ENCODE measurements at places on chromosomes 13 and 19. TPM values are rescaled to one million over a fixed set of nuclear protein-coding genes. Genes with fewer than 3 reads are reported as not detected.

GRCh38 chr13:29125934-29126424 is 305.8 kb downstream of the MTUS2 start:
- DNase-seq = no peak
- no peak overlapping the region for H3K4me3 ChIP-seq
- no peaks in the 10 kb centered on the region for H3K4me1 ChIP-seq
- no peaks in the 10 kb centered on the region for H3K27me3 ChIP-seq
- no peaks in the 10 kb centered on the region for H3K36me3 ChIP-seq

DNA sequence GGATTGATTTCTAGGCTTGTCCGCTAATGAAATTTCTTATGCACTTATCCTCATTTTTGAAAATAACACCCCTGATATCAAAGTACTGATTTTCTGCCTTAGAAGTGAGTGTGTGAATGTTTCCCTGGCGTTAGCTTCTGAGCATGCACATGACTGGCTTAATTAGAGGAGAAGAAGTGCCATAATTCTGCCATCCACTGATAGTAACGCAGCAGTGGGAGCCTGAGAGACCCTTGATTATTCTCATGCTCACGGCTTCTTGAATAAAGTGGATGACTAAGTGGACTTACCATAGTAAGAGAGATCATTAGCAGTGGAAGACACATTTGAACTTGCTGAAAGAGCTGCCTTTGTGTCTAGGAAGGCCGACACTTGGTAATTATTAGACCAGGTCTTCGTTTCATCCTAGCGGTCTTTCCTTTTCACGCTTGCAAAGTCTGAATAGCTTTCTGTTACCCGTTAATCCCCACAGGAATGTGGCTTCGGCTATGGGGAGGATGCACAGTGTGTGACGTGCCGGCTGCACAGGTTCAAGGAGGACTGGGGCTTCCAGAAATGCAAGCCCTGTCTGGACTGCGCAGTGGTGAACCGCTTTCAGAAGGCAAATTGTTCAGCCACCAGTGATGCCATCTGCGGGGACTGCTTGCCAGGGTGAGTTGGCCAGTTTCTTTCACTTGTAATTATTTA is 45.3 kb downstream of the TNFRSF19 start:
- no peak for DNase-seq
- no peaks in the 10 kb centered on the region for H3K27me3 ChIP-seq
- H3K27ac ChIP-seq = no peak overlapping the region
- no peaks in the 10 kb centered on the region for H3K36me3 ChIP-seq

The RUBCNL gene
- total RNA-seq = 18.3 TPM

DNA sequence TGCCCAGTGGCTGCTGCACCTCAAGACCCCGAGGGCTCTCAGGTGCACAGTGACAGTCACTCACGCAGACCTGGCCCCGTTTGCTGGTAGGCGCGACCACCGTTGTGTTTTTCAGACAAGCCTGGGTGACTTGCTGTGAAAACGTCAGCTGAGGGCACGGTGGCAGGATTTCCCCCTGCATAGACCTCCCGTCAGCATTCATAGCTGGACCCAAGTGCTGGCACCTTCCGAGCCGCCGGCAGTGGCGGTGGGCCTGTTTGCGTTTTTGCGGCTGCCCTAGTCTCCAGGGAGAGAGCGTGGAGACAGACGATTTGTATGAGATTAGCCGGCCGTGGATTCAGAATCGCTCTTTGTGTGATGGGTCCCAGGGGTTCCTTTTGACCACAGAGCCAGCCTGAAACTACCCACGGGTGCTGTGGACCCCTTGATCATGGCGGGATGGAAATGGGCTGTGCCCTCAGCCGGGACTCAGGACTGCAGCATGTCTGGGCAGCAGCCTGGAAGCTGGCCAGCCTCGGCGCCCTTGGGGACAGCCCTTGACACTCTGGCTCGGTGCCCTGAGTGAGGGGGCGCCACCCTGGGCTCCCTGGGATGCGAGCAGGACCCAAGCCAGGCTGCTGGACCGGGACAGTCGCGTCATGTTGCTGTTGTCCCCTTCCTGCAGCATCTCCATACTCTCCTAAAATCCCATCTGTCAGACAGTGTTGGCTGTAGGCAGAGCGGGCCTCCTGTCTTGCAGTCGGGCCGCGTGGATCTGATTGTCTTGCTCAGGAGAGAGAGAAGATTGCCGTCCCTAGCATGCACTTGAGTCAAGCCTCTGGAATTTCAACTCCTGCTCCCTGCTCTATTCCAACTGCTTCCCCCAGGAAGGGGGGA is 8.6 kb downstream of the KDM4B start:
- H3K27me3 ChIP-seq = no peaks in the 10 kb centered on the region
- no peaks in the 10 kb centered on the region for H3K36me3 ChIP-seq
- H3K27ac ChIP-seq = peak overlapping the region; percentile 84
- H3K4me3 ChIP-seq = no peak overlapping the region
- peak; percentile 42 for DNase-seq

The VSTM2B gene
- total RNA-seq = 0.62 TPM

DNA sequence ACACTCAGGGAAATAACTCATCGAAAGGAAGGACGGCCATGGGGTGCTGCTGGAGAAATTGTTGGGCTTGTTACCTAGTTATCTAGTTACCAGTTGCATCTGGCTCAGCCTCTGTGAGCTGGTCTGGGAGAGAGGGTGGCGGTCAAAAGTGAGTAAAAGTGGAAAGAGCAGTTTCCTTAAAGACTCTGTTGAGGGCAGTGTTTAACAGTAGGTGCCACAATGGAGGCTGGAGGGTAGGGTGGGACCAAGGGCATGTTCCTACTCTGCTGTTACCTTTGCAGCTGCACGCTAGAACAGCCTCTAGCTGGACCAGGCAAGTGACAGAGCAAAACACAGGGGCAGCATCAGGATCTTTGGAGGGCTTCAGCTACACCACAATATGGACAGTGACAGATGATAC is 228.8 kb upstream of the STARD13 start:
- DNase-seq = no peak
- no peaks in the 10 kb centered on the region for H3K36me3 ChIP-seq
- H3K4me3 ChIP-seq = no peak overlapping the region
- H3K27me3 ChIP-seq = no peaks in the 10 kb centered on the region

- DNase-seq = no peak
- H3K4me3 ChIP-seq = no peak overlapping the region
- H3K27ac ChIP-seq = no peak overlapping the region
- H3K4me1 ChIP-seq = no peaks in the 10 kb centered on the region
- H3K36me3 ChIP-seq = no peaks in the 10 kb centered on the region
Measured at GRCh38 chr13:30172593-30173302, 134.6 kb downstream of the KATNAL1 start.

The TMIGD2 gene
- total RNA-seq = 1.1 TPM

The PRR20C gene
- 0.39 TPM for total RNA-seq

DNA sequence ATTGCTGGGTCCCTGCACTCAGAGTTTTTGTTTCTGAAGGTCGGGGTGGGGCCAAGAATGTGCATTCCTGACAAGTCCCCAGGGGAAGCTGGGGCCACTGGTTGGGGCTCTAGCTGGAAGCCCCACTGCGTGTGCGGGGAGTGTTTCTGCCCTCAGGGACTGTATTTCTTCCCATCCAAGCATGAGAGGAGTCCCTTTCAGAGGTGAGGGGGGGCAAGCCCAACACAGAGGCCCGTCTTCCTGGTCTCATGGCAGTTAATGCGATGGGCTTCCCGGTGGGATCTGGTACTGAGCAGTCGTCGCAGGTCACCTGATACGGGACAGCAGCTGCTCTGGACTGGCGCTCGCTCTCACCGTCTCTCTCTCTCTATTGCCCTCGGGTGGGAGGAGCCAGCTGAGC is 50.4 kb downstream of the GPR12 start:
- H3K27ac ChIP-seq = no peak overlapping the region
- H3K4me3 ChIP-seq = no peak overlapping the region
- no peak for DNase-seq
- no peaks in the 10 kb centered on the region for H3K4me1 ChIP-seq
- no peaks in the 10 kb centered on the region for H3K27me3 ChIP-seq

GRCh38 chr13:83702021-83702420 is 180.3 kb downstream of the SLITRK1 start:
- no peak for DNase-seq
- H3K4me3 ChIP-seq = no peak overlapping the region
- H3K27me3 ChIP-seq = no peaks in the 10 kb centered on the region
- no peaks in the 10 kb centered on the region for H3K4me1 ChIP-seq

GRCh38 chr19:14113762-14114414 is 3.7 kb downstream of the PRKACA start:
- peak overlapping the region; percentile 89 for H3K27ac ChIP-seq
- no peaks in the 10 kb centered on the region for H3K27me3 ChIP-seq
- H3K4me1 ChIP-seq = peaks cover 66% of the 10 kb centered on the region
- no peaks in the 10 kb centered on the region for H3K36me3 ChIP-seq
- DNase-seq = peak; percentile 87

The MAG gene
- total RNA-seq = 18.4 TPM

The IL4I1 gene
- total RNA-seq = 20.4 TPM

DNA sequence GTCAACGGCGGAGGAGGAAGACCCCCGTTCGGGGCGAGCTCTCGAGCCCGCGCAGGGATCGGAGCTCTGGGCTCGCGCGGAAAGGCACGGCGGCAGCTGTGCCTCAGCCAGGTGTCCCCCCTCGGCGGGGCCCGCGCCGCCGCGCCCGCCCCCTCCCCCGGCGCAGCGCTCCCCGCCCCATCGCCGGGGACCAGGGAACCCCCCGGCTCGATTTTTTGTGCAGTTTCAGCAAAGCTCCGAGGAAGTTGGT is 110.0 kb downstream of the KCNRG start:
- DNase-seq = no peak
- H3K4me1 ChIP-seq = peaks cover 17% of the 10 kb centered on the region
- peak overlapping the region; percentile 98 for H3K27ac ChIP-seq

- no peaks in the 10 kb centered on the region for H3K4me1 ChIP-seq
- H3K36me3 ChIP-seq = no peaks in the 10 kb centered on the region
- DNase-seq = no peak
- H3K27me3 ChIP-seq = no peaks in the 10 kb centered on the region
- no peak overlapping the region for H3K27ac ChIP-seq
Measured at GRCh38 chr19:6613711-6614110, 22.8 kb upstream of the CD70 start.

The TMEM190 gene
- total RNA-seq = 12.9 TPM

DNA sequence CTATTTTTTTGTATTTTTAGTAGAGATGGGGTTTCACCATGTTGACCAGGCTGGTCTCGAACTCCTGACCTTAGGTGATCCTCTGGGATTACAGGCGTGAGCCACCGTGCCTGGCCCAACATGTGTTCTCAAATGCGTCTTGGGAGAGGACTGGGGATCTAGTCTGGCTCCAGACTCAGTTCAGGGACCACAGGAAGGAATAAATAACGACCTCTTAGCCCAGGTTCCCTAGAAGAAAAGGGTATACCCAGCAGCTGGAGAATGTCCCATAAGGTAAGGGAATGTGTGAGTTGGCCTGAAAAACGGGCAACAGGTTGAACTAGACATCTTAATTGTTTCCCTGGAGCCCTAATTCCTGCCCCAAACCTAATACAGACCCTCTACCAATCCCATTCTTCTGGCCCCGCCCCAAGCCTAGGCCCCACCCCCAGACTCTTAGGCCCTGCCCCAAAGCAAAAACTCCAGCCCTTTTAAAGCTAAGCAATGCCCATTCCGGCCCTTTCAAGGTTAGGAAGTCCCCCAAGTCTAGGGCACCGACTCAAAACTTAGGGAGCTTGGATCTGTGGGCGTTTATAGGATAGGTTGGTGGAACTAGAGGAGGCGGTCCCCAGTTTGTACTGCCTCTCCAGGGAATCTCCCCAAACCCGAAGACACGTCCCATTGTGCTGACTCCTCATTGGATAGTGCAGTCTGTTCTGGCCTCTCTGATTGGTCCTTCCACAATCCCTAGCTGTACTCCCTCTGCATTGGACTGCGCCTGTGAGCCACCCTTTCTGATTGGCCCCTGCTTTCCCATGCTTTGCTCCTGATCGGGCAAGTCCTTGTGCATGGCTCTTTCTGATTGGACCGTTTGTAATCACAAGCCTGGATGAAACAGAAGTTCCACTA is 5.4 kb upstream of the LRFN1 start:
- peak; percentile 72 for DNase-seq
- no peak overlapping the region for H3K27ac ChIP-seq
- H3K4me1 ChIP-seq = peaks cover 8% of the 10 kb centered on the region
- H3K36me3 ChIP-seq = no peaks in the 10 kb centered on the region

GRCh38 chr13:113922412-113923118 is 51.3 kb downstream of the C13orf46 start:
- H3K4me1 ChIP-seq = no peaks in the 10 kb centered on the region
- no peaks in the 10 kb centered on the region for H3K27me3 ChIP-seq
- H3K36me3 ChIP-seq = no peaks in the 10 kb centered on the region
- no peak overlapping the region for H3K27ac ChIP-seq

The CLEC17A gene
- 0.56 TPM for total RNA-seq

The CEACAM3 gene
- total RNA-seq = not detected

GRCh38 chr13:44331912-44332851 is 41.4 kb upstream of the SERP2 start:
- H3K4me1 ChIP-seq = peaks cover 13% of the 10 kb centered on the region
- H3K27ac ChIP-seq = no peak overlapping the region
- DNase-seq = peak; percentile 76
- H3K36me3 ChIP-seq = no peaks in the 10 kb centered on the region
- H3K27me3 ChIP-seq = no peaks in the 10 kb centered on the region

The SEMA6B gene
- total RNA-seq = 4.2 TPM

DNA sequence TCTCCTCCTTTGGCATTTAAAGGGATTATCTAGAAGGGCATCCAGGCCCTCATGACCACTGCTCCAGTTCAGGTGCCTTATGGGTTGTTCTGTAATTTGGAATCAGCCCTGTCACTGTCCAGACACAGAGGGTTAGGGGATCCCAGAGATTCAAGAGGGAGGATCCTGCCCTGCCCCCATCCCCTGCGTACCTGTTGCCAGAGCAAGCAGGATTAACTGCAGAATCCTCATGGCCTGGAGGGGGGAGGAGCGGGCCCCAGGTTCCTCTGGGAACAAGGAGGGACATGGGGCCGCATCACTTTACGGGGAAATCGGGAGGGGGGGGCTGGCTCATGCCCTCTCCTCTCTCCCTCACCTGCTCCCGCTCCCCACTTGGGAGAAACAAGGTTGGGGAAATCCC is 1.0 kb downstream of the KLK11 start:
- peaks cover 35% of the 10 kb centered on the region for H3K4me1 ChIP-seq
- H3K4me3 ChIP-seq = no peak overlapping the region
- DNase-seq = no peak
- H3K36me3 ChIP-seq = no peaks in the 10 kb centered on the region

DNA sequence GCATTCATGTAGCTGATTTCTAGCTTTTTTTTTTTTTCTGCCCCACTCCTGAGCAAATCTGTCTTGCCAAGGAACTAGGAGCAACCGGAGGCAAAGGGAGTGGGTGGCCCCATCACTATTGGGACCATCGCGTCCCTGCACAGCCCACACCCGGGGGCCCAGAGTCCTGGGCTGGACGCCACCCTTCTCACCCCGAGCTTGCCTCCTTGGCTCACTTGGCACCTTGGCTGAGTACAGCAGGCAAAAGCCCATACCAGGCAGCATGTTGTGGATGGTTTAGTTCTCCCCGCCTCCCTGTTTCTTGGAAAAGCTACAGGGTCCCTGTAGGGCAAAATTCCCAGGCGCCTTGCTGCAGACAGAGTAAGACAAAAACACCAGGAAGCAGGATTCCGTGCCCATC is 13.7 kb downstream of the SMIM24 start:
- H3K4me1 ChIP-seq = peaks cover 11% of the 10 kb centered on the region
- no peaks in the 10 kb centered on the region for H3K36me3 ChIP-seq
- no peak overlapping the region for H3K27ac ChIP-seq
- no peaks in the 10 kb centered on the region for H3K27me3 ChIP-seq
- H3K4me3 ChIP-seq = no peak overlapping the region
- DNase-seq = no peak

- DNase-seq = peak; percentile 57
- no peaks in the 10 kb centered on the region for H3K4me1 ChIP-seq
- H3K4me3 ChIP-seq = no peak overlapping the region
- H3K36me3 ChIP-seq = no peaks in the 10 kb centered on the region
- no peaks in the 10 kb centered on the region for H3K27me3 ChIP-seq
- no peak overlapping the region for H3K27ac ChIP-seq
Measured at GRCh38 chr19:16051254-16052025, 24.9 kb upstream of the TPM4 start.

Data from testis (tissue), 5 donors.